ENCODE measurements at places on chromosomes 7 and 10.

- DNase-seq: no peak
These were observed 17.0 kb downstream of the TRPV5 start for GRCh38 chr7:142916508-142916907.

- DNase-seq: no peak
These were observed 237.2 kb downstream of the MGMT start for GRCh38 chr10:129704225-129704624.

DNA sequence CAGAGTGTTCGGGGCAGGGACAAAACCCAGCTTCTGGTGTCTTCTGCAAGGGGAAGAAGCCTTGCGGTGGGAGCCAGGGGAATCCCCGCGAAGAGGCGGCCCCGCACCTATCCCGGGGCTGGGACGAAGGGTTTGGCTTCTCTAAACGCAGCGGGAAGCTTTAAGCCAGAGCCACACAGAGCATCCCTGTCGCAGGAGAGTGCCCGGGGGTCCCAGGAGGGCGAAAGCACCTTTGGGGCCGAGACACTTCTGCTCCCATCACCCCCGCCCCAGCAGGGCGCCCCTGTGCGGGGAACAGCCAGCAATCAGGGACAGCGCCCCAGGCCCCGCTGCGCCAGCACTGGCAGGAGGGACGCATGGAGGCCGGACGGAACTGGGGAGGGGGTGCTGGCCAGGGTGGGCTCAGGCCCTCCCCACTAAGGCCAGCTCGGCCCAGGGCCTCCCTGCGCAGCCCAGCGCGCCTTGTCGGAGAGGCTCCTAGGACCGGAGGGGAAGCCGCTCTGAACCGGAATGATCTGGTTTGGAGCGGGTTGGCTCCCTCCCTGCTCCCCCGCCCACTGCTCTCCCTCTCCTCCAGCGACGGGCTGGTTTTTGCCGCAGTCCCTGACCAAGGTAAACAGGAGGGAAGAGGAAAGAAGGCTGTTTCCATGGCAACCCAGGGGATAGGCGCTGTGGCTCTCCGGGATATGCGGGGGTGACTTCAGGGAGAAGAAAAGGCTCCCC is 63.9 kb downstream of the TMEM209 start:
- no peak for DNase-seq

GRCh38 chr7:148461392-148462179 is 129.0 kb upstream of the C7orf33 start:
- no peak for DNase-seq

DNA sequence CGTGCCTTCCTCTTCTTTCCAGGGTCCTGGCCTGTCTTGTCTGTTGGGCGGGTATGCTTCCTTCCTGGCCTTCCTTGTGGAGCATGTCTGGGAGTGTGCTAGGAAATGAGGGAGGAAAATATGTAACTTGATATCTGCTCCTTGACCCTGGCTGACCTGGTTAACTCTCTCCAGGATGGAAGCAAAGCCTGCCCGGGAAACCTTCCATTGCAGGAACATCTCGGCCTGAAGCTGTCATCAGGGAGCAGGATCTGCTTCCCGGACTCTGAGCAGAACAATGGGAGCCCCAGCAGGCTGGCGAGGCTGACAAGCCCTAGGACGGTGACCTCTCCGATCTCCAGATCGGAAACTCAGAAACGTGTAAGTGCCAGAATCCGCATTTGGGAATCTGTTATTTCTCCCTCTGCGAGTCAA is 340.3 kb downstream of the FRMD4A start:
- no peak for DNase-seq

DNA sequence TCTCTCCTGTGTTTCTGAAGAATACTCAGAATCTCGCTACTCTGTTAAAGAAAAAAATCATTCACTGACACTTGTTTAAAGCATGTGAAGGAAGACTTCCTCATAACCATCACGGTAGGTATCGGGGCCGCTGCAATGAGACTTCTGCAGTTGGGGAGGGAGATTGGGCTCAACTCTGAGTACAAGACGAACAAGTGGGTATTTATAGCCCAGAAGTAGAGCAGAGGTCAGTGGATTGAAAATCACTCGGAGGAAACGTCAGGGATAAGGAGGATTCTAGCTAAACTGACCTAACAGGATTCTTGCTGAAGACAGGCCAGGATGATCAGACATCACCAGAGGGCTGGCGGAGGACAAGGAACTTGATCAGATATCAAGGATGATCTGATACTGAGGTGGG is 33.3 kb downstream of the ITPRIP start:
- DNase-seq: no peak

- peak; percentile 52 for DNase-seq
These were observed 273.0 kb downstream of the ZMYND11 start for GRCh38 chr10:408236-408635.

DNA sequence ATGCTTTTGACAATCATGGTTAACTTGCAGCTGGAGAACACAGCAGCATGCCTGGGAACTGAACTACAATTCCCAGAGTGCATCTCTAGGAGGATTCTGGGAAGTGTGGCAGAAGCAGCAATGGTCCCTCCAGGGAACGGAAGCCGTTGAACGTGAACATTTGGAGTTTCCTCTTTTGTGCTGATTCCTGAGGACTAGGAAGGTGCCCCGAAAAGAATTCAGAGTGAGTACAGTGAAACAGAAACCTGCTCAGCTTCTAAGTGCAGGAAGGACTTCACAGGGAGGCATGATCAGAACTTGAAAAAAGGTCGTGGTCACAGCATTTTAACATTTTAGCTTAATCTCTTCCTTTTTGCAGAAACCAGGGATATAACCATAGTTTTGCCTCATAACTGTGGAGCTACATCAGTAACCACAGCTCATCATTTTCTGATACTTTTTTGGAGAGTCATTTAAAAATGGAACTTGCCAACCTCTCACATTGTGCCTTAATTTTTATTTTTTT is at the start of gene NUDT13:
Gene NUDT13, plus strand, starts transcription at position 111 of the 505 bp plus-strand sequence. CDS start 3,911 bp downstream, outside the sequence.
- DNase-seq: peak; percentile 43

GRCh38 chr7:84249656-84250055 is 55.1 kb upstream of the SEMA3A start:
- DNase-seq: no peak

DNA sequence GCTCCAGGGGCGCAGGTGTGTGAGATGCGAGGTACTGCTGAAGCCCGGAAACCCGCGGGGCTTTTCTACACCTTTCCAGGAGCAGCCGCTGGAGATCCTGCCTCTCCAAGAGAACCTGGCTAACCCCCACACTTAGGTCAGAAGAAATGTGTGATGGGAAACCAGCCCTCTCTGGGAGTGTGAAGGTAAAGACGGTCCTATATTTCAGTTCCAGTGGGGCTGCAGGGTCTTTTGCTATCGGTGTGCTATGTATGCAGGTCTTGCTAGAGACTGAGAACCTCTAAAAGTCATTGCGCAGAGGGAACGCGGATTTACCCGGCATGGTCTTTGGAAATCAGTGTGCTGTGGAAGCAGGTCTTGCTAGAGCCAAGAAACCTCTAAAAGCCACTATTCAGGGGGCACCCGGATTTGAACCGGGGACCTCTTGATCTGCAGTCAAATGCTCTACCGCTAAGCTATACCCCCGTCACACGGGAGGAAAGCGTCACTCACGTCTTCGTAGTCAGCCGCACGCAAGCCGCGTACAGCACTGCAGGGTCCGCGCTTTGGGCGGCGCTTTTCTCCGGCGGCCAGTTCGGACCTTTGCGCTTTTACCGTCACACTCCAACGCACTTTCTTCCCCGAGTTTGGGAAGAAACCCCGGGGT is 46.0 kb downstream of the ZNF777 start:
- DNase-seq: peak; percentile 31

DNA sequence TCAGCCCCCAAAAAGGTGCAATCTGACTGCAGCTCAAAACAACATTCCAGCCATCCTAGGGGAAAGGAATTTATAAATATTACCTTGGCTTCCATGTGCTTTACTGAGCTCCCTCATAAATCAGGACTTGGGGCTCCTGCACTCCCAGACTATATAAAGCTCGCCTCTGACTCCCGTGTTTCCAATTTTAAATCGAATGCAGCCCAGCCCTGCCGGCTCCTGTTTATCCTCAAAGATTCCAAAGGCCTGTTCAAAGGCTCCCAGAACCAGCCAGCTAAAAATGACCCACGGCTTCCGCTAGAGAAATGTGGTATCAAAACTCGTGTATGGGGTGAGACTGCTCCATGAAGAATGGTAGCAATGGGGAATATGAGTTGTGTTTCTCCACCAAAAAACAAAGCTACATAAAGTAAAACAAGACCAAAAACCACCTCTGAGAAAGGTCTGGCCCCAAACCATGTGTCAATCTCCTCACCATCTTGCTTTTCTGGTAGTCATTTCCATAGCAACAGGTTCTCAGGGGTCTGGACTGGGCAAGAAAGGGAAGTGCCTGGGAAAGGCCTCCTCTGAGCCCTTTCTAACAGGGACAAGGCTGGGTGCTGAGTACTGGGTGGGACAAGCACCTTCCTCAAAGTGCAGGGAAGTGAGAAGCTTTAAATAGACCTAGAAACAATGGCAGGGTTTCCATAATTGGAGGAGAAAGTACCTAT is 5.1 kb downstream of the CALML3 start:
- no peak for DNase-seq

GRCh38 chr10:130717083-130717482 is 580.9 kb downstream of the GLRX3 start:
- DNase-seq: no peak

DNA sequence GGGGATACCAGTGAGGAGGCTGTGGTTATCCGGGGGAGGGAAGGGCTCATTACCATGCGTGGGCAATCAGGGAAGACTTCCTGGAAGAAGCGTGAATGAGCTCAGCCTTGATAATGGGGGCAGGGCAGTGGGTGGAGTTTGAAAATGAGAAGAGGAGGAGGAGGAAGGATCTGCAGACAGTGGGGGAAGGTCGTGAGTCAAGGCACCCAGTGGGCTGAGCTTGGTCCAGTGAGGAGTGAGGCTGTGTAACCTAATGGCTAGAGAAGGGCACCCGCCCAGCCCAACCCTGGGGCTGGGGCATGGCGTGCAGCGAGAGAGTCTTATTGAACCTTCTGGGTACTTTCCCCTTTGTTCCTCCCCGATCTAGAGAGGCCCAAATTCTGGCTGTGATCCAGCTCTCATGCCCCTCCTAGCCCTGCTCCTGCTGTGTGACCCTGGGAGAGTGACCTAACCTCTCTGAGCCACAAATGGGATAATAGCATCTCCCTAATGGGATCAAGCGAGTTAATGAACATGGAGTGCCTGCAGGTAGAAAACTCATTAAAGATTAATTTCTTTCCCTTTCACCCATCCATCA is 31.5 kb downstream of the CLIP2 start:
- DNase-seq: no peak

- DNase-seq: no peak
These were observed 23.8 kb upstream of the UBE2D1 start for GRCh38 chr10:58311026-58311425.

GRCh38 chr10:80596391-80597257 is 58.9 kb downstream of the SH2D4B start:
- DNase-seq: peak; percentile 0

GRCh38 chr7:157271991-157272324 is 64.8 kb upstream of the DNAJB6 start:
- peak; percentile 78 for DNase-seq

DNA sequence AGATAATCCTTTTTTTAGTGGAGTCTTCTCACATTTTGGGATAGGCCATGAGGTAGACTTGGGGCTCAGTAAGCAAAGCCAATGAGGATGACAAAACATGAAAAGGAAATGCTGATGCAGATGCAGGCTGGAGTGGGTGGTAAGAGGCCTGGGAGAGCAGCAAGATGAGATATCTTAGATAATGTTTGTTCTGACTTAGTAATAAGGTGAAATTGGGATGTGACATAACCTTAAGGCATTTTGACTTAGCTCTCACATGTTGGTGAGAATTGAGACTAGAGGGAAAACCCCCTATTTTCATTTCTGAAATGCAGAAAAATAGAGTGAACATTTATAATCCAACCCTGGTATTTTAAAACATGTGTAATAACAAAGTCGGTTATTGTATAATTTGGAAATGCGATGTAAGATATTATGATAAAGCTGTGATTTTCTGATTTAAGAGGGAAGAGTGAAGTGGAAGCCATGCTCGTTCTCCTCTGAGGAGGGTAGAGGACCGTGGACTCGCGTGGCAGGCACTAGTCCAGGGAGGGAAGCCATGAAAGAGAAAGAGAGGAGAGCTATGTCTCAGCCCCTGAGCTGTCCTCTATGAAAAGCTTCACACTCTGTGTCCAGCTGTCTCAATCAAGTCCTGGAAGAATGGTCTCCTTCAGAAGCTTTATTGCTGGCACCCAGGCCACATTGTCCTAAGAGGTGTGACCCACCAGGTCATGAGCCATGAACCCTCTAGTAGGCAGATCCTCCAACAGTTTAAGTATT is 57.3 kb downstream of the ST7 start:
- DNase-seq: no peak
